T-helper 17 cell (primary cell): ENCODE measurements at places on chromosomes 13 and 19. TPM values are rescaled to one million over a fixed set of nuclear protein-coding genes. Genes with fewer than 3 reads are reported as not detected.

Gene CHST8
- total RNA-seq = 2.7 TPM

DNA sequence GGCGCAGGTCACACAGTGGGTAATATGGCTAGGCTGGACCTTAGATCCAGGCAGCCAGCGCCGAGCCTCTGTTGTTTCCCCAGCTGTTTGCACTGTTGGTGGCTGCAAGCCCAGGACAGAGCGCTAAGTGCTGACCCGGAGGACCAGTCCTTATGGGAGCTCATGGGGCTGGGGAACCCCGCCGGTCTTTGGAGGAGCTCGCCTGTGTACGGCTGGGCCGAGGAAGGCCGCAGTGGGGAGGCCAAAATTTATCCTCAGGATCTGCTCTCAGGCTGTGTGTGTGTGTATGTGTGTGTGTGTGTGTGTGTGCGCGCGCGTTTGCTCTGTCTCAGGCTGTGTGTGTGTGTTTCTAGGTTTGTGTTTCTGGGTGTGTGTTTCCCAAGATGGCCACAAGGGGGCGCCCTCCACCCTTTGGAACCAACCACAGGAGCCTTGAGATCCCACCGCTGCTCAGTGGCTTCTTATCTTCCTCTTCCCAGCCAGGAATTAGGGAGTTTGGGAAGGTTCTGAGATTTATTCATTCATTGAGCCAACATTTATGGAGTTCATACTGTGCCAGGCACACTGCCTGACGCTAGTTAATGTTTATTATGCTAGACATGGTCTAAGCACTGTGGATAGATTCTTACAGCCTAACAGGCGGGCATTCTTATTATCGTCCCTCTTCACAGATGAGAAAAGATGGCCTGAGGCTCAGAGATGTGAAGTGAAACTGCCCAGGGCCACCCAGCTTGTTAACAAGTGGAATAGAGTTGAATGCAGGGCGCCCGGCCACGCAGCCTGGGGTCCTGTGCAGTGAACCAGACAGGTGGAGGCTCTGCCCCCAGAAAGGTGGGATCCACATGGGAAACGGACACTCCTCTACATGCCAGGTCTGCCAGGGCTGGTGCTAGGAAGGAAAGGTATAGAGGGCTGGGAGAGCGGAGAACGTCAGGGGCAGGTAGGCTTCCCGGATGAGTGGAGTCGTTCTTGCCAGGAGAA lies 13.0 kb downstream of the PGLYRP1 start:
- peak; percentile 53 for DNase-seq

- DNase-seq = peak; percentile 45
Measured at GRCh38 chr19:45769821-45770191, 754 bp upstream of the SIX5 start.

DNA sequence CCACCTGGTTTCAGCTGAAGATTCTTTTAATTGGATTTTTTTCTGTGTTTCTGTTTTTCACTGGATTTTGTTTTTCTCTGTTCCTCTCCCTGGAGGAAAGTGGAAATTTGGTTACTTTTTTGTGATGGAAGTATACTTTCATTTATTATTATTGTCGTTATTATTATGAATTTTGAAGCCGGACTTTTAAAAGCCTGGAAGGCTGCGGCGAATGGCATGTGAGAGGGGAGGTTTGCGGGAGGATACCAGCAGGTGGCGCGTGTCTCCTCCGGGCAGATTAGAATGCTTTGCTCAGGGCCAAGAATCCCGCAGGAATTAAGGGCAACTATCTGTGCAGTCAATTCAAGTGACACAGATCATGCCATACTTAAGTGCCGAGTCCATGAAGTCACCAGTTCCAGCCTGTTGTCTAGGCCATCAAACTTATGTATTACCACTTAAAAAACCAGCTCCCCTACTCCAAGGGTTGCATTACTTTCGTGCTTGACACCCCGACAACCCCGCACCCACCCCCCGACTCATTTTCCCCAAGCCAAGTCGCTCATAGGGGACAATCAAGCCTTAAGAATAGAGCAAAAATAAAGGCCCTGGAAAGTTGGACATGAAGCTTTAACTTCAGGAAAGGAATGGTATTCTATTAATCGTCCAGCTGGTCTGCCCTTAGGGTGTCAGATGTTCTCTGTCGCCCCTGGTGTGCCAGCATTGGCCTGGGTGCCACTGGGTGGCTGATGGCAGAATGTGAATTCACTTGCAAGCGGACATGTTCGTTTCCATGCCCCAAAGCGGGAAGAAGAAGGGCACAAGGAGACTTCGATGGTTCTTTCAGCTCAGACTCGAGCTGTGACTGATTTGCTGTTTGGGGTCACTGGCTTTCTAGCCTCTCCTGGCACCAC lies 1.3 kb upstream of the LRCH1 start:
- peak; percentile 47 for DNase-seq

- no peak for DNase-seq
Measured at GRCh38 chr13:75407998-75408397, 74.0 kb downstream of the TBC1D4 start.

DNA sequence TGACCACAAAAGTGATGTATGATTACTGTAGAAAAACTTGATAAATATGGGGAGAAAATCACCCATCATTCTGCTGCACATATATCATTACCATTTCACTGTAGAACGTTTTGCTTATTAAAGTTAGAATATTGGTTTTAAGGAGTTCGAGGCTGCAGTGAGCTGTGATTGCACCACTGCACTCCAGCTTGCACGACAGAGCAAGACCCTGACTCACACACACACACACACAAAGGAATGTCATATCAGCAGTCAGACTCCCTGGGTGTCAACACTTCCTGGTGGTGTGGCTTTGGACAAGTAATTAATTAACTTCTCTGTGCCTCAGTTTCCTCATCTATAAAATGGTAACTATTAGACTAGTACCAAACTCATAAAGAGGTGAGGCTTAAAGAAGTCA lies 11.3 kb upstream of the PNMA8A start:
- no peak for DNase-seq
